ENCODE measurements at places on chromosomes 5 and 9. TPM values are rescaled to one million over a fixed set of nuclear protein-coding genes. Genes with fewer than 3 reads are reported as not detected.

Gene OR1J2
- not detected for polyA plus RNA-seq

Gene PAPPA
- 4.8 TPM for polyA plus RNA-seq

Gene LCN10
- not detected for polyA plus RNA-seq

Gene TPD52L3
- not detected for polyA plus RNA-seq

GRCh38 chr5:17336054-17336453 is 118.6 kb downstream of the BASP1 start:
- no peak for DNase-seq

DNA sequence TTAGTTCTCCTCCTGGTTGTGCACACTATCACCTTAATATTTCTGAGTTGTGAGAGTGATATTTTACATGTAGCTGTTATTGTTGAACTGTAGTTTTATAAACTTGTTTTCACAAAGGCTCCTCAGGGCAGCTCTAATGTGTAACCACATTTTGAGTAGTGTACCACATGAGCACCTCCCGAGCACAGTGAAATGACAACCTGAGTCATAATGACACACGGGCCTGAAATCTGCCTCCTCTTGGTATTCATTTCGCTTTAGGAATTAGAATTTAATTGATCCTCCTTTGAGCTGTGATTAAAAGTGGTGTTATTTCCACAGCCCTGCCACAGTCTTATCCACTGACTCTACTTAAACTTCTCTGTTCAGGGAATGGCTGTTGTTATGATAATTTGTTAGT is 7.9 kb downstream of the MTRR start:
- DNase-seq: no peak

GRCh38 chr9:114156657-114157421 is 1.5 kb downstream of the COL27A1 start:
- peak; percentile 58 for DNase-seq

Gene SPINK4
- polyA plus RNA-seq: not detected

DNA sequence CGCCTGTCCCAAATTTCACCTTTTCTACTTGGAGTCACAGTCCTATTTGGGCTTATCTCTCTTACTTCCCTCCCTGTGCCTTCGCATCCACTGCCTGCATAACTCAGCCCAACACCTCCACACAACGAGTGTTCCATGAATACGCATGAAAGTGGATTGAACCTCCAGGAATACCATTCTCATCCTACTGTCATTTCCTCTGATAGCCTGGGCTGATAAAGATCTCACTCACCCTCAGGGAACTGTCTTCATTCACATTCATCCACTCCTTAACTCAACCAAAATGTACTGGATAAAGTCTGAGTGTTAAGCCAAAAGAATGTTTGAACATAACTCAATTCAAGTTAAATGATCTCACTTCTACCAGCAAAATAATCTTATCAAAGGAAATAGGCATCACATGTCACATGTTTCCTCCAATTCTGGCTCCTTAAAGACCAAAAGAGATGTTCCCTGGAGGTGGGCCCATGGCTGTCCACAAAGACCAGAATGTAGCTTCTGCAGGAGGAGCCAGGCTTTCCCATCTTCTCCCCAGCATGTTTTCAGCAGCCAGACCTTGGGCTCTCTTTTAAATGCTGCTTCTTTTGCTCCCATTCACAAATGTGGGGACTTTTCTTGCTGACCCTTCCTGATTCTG is 28.4 kb upstream of the TRIO start:
- no peak for DNase-seq

DNA sequence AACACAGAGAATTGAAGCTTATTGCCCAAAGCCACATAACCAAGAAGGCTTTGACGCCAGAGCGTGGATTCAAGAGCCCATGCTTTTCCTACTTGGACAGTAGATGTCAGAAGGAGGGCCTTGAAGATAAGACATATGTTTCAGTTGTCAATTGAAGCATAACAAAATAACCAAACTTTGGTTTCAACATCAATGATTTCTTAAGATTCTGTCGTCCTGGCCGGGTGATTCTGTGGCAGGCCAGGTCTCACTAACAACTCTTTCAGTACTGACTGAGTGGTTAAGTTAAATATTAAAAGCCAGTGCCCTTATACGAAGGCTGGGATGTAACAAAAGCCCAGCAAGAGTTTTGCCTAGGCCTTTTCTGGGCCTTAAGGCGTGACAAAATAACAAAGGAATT is 94.0 kb downstream of the RCL1 start:
- DNase-seq: no peak

Gene DDX31
- polyA plus RNA-seq: 14.1 TPM

DNA sequence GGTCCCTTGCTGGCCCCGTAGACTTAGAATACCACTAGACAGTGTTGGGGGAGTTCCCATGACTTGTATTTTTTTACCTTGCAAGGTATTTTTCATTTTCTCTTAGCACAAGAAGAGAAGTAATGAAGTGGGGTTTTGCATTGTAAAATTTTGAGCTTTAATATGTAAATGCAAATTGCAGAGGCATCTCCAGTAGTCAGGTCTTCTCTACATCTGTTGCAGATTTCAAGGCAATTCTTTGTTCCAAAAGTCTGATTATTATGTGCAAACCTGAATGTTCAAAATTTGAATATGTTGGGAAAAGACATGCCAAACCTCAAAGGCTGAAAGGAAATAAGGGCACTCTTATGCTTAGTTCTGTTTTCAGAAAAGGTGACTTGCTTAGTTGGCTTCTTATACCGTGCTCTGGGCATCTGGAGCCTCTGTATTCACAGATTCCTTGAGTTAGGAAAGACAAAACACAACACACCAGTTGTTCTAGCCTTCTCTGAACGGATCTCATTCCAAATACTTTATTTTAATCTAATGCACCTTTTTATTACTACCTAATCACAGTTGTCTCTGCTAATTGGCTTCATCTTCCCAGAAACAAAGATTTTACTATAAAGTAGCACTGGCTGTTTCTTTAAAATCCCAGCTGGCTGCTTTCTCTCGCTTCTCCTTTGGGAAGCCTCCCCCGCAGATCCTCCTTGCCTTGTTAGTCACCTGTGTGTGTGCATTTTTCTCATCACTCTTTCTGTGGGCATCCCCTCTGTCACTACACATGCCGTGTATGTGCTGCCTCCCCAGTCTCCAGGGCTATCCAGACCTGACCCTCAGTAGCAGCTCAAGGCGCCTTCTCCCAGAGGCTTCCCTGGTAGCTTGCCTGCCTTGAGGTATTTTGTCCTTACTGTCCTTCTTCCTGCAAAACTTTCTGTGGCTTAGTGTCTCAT is 138.2 kb downstream of the TLE4 start:
- DNase-seq: no peak

- no peak for DNase-seq
These were observed 201.7 kb downstream of the KDM4C start for GRCh38 chr9:6959270-6960000.

- DNase-seq: no peak
These were observed 30.5 kb downstream of the ADAMTS2 start for GRCh38 chr5:179314606-179315355.

DNA sequence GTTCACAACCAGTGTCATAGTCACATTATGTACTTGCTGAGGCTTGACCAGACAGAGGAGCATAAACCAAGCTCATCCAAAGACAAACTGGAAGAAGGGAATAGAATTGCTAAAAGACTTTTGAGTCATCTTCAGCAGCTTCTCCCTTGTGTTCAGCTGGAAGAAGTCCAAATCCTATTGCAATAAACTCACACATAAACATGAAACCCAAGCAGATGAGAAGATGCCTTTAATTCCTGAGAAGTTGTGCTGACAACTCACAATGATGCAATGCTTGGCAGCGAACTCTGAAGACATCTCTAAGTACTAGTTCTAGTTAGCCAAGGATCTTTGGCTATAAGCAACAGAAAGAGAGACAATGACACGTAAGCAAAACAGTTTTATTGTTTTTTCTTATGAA is 642.1 kb downstream of the KCTD16 start:
- no peak for DNase-seq

Gene POU4F3
- polyA plus RNA-seq: 0.26 TPM

Gene ZNF462
- 30.6 TPM for polyA plus RNA-seq

DNA sequence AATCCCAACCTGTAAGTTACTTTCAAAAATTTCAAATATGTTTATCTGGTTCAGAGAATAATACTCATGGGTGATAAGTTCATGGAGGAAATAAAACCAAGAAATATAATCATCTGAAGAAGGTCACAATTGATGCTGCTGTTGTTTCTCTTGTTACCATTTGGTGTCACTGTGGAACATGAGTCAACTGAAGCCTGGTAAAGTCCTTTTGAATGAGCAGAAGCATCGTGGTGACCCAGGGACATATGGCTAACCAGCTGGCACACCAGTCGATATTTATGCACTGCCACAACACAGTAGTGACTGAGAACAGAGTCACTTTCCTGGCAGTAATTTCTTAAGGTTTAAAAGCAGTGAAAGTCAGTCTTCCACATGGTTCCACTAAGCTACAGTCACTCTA is 612.9 kb upstream of the TLE4 start:
- no peak for DNase-seq

GRCh38 chr9:89994988-89995613 is 390.3 kb downstream of the GADD45G start:
- no peak for DNase-seq

DNA sequence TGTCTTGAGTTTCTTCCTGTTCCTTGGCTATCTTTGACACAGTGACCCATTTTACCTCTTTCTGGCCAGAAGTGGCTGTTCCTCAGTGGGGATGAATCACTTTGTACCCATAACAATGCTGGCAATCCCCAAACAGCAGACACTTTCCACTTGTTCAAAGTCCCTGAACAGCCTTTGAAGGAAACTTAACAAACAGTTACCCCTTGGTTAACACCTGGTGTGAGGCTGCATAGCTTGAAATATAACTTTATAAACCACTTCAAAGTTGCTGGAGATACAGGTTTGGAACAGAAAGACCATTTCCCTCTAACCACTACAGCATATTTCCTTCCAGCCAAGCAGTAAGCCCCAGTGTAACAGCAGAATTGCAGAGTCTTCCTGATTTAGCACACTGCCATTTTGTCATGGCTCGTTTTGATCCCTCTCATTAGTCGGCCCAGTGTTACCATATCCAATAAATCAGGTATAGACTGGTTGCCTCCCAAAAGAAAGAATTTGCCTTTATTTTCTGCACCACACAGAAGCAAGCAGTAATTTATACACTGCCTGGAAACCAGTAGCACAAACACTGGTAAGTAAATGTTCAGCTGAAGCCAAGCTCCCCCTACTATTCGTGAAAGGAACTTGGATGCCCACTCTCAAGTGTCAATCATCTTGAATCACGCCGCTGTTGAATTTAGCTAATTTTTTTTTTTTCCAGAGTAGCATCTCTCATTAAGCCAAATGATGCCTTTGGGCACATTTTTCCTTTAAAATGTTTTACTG is 225.9 kb downstream of the PIK3R1 start:
- peak; percentile 73 for DNase-seq

Gene MYMK
- 0.26 TPM for polyA plus RNA-seq

DNA sequence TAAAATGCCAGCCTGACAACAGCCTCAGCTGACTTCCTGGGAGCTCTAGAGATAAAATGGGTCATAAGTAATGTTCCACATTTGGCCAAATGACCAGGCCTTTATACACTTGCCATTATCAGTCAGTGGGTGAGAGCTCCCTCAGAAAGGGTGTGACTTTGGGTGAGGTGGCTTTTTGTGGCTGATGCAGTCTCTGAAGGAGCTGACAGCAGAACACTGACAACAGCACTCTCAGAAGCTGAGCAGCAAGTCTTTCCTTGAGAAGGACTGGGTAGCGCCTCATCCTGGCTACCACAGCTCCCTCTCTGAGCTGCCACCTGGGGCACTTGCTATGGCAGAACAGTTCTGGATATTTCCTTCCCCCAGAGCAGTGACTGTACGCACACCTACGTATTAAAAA is 22.0 kb upstream of the GNAQ start:
- no peak for DNase-seq

Gene C9orf40
- 19.4 TPM for polyA plus RNA-seq

GRCh38 chr9:13424872-13425271 is 145.4 kb upstream of the MPDZ start:
- no peak for DNase-seq

DNA sequence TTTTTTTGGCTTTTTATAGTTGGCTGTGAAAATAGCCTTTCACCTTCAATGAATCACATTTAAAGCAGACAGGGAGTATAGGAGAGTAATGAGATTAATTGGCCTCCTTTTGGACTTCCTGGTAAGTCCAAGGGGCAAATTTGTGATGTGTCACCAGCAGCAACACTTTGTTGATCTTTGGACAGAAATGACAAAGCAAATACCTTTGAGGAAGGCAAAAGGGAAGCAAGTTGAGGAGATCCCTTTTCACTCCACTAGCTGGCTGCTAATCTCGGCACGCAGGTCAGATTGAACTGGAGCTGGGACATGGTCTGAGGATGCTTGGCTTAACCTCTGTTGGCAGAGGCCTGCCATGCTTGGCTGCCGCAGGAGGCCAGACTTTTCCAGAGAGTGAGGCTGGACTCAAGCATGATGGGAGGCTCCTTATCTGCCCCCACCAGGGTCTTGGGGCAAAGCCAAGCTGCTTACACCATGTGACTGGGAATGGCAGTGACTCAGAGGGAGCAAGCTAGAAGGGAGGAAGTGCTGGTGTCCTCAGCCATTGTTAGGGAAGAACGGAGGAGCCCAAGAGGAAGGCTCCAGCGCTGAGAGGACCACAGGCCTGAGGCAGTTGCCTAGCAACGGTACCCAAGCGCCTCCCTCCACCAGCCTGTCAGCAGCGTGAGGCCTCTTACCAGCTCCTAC is 174.5 kb upstream of the MAP1B start:
- peak; percentile 94 for DNase-seq

DNA sequence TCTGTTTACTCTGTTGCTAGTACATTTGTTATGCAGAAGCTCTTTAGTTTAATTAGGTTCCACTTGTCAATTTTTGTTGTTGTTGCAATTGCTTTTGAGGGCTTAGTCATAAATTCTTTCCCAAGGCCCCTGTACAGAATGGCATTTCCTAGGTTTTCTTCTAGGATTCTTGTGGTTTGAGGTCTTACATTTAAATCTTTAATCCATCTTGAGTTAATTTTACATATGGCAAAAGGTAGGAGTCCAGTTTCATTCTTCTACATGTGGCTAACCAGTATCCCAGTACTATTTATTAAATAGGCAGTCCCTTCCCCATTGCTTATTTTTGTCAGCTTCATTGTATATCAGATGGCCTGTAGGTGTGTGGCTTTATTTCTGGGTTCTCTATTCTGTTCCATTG is 792.4 kb downstream of the PTPRD start:
- no peak for DNase-seq

Gene IFNA2
- polyA plus RNA-seq: not detected

GRCh38 chr5:72355706-72356299 is 35.6 kb downstream of the PTCD2 start:
- no peak for DNase-seq

- DNase-seq: peak; percentile 71
These were observed 1.7 kb downstream of the SLC1A3 start for GRCh38 chr5:36607838-36608783.

Gene STPG3
- 0.32 TPM for polyA plus RNA-seq

Gene ORM2
- polyA plus RNA-seq: not detected

- no peak for DNase-seq
These were observed 337.4 kb downstream of the GLIS3 start for GRCh38 chr9:3962496-3962895.

Gene CARTPT
- polyA plus RNA-seq: 30.1 TPM

- DNase-seq: peak; percentile 32
These were observed 108.7 kb upstream of the EFNA5 start for GRCh38 chr5:107779437-107779836.

- DNase-seq: no peak
These were observed 1.6 kb upstream of the TNIP1 start for GRCh38 chr5:151082282-151082902.

- peak; percentile 59 for DNase-seq
These were observed 87.1 kb downstream of the PDE6A start for GRCh38 chr5:149857499-149857898.

Gene IL13
- polyA plus RNA-seq: 0.18 TPM

All from spinal cord (tissue), 10 donors.